ENCODE measurements at places on chromosomes 11 and 22.

DNA sequence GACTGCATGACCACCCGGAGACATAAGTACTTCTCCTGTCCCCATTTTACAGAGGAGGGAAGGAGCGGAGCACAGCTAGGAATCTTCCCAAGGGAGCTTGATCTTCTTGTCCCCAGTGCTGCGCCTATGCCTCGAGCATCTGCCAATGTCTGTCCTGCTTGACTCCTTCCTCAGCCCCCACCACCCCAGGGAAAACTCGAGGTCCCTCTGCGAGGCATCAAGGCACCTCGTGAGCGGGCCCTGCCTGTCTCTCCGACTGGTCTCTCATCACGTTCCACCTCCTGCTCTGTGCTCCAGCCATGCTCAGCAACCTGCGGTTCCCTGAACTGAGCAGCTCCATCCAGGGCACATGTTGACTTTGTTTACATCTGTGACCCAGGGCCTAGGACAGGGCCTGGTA, 2.5 kb downstream of the NCF4 start:
- DNase-seq: no peak

- DNase-seq: no peak
Measured at GRCh38 chr22:27729246-27729645, 72.3 kb downstream of the MN1 start.

DNA sequence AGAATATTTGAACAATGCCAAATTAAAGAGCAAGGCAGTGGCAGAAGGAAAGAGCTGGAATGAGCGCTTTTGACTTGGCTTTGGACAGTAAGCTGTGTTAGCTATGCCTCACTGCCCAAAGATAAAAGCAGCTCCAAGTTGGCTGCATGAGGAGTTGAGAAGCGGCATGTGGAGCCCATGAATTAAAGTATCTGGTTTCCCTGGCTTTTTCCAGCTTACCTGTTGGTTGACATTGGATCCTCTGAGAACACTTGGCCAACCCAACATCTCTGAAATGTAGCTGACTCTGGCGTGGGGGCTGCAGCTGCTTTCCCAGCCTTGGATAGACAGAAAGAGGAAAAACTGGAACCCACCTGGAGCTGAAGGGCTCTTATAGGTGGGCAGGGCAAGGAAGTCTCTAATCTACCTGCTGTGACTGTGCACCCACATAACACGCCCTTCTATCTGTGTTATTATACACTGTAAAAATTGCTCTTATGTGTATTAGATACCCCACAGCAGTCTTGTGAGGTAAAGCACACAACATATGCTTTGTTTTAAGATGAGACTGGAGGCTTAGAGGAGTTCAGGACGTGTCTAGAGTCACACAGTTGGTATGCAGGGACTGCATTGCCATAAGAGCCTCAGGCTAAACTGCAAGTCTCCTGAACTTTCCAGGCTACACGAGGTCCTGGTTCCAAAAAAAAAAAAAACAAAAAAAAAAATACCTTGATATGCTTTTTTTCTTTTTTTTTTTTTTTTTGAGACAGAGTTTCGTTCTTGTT, 5.8 kb downstream of the UBASH3B start:
- DNase-seq: no peak

DNA sequence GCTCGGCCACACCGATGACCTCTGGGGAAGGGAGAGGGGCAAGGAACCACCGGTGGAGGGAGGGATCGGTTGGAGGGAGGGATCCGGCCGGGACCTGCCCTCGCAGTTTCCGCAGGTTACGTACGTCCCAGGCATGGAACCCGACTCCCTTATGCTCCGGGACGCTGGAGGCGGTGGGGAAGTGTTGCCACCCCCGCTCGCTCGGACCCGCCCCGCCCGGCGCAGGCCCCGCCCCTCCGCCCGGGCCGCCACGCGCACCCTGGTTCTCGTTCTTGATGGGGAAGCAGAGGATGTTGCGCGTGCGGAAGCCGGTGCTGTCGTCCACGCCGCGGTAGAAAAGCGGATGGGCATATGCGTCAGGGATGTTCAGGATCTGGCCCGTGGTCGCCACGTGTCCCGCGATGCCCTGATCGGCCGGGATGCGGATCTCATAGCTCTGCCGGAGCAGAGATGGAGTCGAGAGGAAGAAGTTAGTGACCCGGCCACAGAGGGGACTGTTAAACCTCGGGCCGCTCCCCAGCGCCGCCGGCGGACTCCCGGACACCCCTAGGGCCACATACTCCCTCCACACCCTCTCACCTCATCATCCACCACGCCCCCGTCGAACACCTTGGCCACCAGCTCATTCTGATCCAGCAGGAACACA, 89.8 kb downstream of the PDE2A start:
- peak; percentile 20 for DNase-seq

GRCh38 chr11:67382276-67383136, 9.1 kb upstream of the CLCF1 start:
- peak; percentile 64 for DNase-seq

DNA sequence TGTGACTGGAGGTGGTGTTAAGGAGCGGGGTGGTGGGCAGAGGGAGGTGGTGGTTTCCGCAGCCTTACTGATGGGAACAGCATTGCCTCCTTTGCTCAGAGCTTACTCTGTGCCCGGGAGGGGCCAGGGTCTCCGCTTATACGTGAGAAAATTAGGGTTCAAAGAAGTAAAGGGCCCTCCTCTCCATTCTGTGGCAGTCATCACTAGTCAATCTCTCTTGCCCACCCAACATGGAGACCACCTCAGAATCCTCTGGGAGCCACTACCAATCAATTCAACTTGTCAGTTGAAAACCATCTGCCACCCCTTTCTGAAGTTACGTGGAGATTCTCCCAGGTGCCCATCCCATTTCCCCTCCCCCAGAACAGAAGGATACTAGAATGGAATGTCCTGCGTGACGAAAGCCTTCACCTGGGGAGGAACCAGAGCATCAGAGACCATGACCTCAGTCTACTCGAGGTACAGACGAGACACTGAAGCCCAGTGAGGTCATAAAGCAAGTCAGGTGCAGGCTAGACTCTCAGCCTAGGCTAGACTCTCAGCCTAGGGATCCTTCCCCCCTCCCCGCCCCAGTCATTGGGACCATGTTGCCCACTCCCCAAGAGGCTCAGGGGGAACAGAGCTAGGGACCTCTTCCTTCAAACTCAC, 2.0 kb downstream of the SELENOM start:
- DNase-seq: no peak

- DNase-seq: peak; percentile 1
Measured at GRCh38 chr22:22558972-22559603, at the start of gene PRAME. TSS of gene PRAME (minus strand) at chr22:22559265. CDS start at chr22:22556832, 2,433 bp downstream.

- DNase-seq: no peak
Measured at GRCh38 chr11:130220311-130221035, 60.9 kb downstream of the ST14 start.

- no peak for DNase-seq
Measured at GRCh38 chr22:48179571-48180546, 1417.4 kb downstream of the TBC1D22A start.

DNA sequence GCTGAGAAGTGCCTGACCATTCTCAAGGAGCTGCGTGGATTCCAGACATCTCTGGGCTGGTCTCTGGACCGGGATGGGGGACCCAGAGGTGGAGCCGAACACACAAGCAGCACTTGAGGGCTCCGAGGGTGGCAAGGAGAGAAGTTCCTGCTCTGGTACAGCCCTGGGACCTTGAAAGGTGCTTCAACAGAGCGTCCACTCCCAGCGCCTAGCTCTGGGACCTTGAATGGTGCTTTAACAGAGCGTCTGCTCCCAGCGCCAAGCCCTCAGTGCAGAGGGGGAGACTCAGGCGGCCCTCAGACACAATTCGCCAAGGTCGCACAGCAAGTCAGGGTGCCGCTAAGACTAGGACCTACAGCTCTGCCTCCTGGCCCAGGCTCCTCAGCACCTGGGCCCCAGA, 10.6 kb upstream of the NPAS4 start:
- DNase-seq: no peak

DNA sequence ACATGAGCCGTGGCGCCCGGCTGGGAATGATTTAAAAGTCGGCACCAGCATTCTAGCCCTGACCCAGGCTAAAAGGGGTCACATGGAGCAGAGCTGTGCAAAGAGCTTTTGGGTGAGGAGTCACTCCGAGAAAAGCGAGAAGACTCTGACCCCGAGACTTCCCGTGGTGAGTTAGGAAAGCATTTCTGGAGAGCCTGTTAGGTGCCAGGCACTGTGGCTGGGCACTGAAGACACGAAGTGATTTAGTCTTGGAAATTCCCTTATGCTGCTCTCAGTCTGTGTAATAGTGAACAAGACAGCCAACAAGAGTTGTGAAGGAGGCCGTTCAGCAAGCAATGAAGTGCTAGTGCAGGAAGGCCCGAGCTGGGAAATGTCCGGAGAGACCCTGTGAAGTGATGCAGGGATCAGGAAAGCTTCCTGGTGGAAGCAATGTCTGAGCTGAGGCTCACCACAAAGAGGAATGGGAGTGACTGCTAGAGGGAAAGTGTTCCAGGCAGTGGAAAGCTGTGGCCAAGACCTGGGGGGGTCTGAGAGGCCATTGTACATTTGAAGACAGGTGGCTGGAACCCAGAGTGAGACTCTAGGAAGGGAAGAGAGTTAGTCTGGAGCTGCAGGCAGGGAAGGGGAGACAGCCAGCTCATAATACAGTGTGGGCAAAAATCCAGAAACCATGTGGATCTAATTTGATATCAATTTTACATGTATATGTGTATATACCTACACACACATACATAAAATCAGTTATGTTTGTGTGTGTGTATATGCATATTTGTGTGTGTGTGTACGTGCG, 31.6 kb downstream of the MARK2 start:
- DNase-seq: no peak

- no peak for DNase-seq
Measured at GRCh38 chr11:66369073-66369894, 2.3 kb downstream of the SLC29A2 start.

DNA sequence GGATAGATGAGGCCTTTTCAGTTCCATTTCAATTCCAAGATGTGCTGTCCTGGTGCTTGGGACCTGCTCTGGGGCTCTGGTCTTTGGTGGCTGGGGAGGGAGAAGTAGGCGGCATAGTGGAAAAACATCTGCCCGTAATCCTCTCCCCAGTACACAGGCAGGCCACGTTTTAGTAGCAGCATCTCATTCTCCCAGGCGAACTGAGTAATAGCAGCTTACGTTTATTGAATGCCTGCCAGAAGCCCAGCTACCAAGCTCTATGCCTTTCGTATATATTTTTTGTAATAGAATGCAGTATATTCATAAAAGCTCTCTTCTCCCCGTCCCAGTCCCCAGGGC, 11.4 kb downstream of the ACO2 start:
- DNase-seq: no peak

- no peak for DNase-seq
Measured at GRCh38 chr22:43320943-43321900, 21.9 kb downstream of the SCUBE1 start.

- no peak for DNase-seq
Measured at GRCh38 chr11:1749395-1750351, 722 bp downstream of the IFITM10 start.

GRCh38 chr11:22466809-22467208, 128.6 kb downstream of the SLC17A6 start:
- DNase-seq: no peak

DNA sequence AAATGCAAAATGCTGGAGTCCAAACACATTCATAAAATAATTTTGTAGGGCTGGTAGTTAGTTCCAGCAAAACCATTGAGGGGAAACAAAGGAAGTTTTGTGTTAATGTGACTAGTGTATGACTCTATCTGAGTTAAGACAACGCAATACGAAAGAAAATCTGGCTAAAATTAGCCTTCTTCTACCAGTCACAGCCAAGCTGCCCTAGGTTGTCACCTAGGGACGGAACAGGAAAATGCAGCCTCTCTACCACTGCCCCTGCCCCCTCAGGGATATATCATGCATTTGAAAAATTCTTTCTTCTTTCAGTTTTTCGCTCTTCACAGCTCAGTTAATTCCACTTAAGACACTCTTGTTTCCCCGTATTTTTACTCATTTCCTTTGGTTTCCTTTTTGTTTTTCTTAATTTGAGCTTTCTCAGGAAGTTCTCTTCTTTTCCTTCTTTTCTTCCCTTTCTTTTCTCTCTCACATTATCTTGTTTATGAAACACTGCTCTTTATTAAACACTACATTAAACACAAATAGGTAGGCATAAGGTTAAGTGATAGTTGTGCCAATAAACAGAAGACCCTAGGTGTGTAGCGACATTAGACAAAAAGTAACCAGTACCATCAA, 30.6 kb downstream of the KIRREL3 start:
- no peak for DNase-seq

DNA sequence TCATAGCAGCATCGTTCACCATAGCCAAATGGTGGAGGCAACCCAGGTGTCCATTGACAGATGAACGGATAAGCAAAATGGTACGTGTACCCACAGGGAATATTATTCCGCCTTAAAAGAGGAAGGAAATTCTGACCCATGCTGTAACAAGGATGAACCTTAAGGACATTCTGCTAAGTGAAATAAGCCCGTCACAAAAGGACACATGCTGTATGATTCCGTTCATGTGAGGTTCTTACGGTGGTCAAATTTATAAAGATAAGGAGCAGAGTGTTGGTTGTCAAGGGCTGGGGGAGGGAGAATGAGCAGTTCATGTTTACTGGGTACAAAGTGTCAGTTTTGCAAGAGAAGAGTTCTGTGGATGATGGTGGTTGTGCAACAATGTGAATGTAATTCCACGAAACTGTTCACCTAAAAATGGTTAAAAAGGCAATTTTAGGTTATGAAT, 26.3 kb downstream of the APOL1 start:
- no peak for DNase-seq
